HFFc6 (cell line): ENCODE measurements at places on chromosomes 4 and X.
A peak's percentile ranks its signal among the peaks of the same experiment; 100 is the strongest.

- peaks cover 2% of the 10 kb centered on the region; the same call in 1 of the 2 replicates for H3K27me3 ChIP-seq
- no peak overlapping the region for H3K4me3 ChIP-seq
- H3K27ac ChIP-seq, result no peak overlapping the region
- no peaks in the 10 kb centered on the region for H3K36me3 ChIP-seq
- DNase-seq, result no peak
Observed at GRCh38 chr4:23970201-23970850, 80.5 kb upstream of the PPARGC1A start.

DNA sequence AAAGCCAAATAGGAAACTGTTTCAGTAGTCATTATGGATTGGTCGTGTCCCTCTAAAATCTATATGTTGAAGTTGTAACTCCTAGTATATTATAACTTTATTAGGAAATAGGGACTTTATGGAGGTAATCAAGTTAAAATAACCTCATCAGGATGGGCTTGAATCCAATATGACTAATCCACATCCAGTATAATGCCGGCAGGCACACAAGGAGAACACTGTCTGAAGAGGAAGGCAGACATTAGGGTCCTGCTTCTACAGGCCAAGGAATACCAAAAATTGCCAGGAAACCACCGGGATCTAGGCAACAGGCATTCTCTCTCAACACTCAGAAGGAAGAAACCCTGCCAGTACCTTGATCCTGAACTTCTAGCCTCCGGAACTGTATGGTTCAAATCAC is 130.3 kb downstream of the ATP10D start:
- peaks cover 24% of the 10 kb centered on the region for H3K4me1 ChIP-seq
- peak; percentile 12 for DNase-seq
- H3K4me3 ChIP-seq, result no peak overlapping the region
- H3K27me3 ChIP-seq, result no peaks in the 10 kb centered on the region
- no peaks in the 10 kb centered on the region for H3K36me3 ChIP-seq

GRCh38 chr4:127214931-127215330 is 417.8 kb upstream of the INTU start:
- H3K36me3 ChIP-seq, result no peaks in the 10 kb centered on the region
- DNase-seq, result no peak
- no peaks in the 10 kb centered on the region for H3K4me1 ChIP-seq
- H3K4me3 ChIP-seq, result no peak overlapping the region
- no peaks in the 10 kb centered on the region; the same call in 1 of the 2 replicates for H3K27me3 ChIP-seq

DNA sequence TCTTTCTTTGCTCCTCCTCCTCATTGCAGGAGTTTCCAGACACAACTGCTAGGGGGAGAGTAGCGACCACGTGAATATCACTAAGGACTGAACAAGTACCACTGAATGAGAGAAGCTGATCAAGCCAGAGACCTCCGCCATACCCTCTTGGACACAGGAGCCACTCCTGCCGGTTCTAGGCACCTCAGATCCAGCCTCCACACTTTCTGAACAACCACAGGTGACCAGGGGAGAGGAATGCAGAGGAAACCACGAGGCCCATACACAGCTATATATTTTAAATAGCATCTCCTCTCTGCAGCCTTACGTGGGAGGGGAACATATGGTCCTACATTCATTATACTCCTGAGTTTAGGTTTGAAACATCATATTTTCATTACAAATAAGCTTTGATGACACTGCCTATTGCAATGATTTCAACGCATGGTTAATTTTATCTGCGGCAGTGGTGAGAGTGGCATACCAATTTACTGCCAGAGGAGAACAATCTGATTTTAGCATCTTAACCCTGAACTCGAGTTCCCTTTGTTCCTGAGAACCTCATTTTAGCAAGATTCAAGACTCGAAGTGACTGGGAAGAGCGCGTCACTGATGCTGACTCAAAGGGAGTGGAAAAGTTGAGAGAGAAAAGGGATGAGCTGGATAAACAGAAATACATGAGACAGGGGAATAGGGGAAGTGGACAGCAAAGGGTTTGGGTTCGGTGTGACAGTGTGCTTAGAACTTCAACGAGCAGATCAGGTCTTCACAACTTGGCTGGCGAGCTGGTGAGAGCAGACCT is 231.7 kb upstream of the PPARGC1A start:
- no peak overlapping the region for H3K27ac ChIP-seq
- no peak overlapping the region for H3K4me3 ChIP-seq
- H3K27me3 ChIP-seq, result peaks cover 8% of the 10 kb centered on the region; the same call in 1 of the 2 replicates
- no peak for DNase-seq
- H3K4me1 ChIP-seq, result no peaks in the 10 kb centered on the region
- H3K36me3 ChIP-seq, result no peaks in the 10 kb centered on the region

DNA sequence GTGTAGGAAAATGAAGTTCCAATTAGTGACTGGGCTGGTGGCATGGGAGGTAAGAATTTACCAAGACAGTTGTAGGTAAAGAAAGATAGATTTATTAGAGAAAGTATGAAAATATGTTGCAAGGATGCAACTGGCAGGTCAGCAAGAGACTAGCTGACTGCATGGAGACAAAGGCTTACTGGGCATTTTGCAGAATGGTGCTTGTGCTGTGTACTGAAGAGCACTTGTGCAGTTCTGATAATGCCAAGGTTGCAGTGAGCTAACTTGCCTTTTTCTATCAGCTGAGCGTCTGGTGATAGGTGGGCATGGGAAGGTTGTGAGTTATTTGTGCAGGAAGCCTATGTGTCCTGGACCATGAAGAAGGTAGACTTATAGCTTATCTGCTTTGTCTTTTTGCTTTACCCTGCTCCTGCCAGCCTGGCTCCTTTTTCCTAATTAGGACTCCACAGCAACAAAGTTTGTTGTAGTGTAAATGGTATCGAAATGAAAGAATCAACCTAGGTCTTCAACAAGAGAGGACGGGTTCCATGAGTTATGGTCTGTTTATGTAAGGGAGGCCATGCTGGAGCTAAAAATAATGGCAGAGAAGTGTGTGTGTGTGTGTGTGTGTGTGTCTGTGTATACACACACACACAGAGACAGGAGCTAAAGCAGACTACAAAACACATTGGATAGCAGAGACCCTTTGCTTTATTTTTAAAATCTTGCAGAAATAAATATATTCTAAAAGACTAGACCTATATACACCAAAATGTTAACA is 15.0 kb downstream of the BST1 start:
- peak overlapping the region; percentile 85 for H3K27ac ChIP-seq
- peak overlapping the region; percentile 73; the same call in 1 of the 2 replicates for H3K4me3 ChIP-seq
- H3K4me1 ChIP-seq, result peaks cover 52% of the 10 kb centered on the region

- no peak overlapping the region for H3K4me3 ChIP-seq
- peaks cover 4% of the 10 kb centered on the region for H3K27me3 ChIP-seq
- peaks cover 4% of the 10 kb centered on the region; the same call in 1 of the 2 replicates for H3K36me3 ChIP-seq
- no peaks in the 10 kb centered on the region for H3K4me1 ChIP-seq
- no peak overlapping the region for H3K27ac ChIP-seq
Observed at GRCh38 chr4:5988086-5988845, 30.0 kb downstream of the C4orf50 start.

DNA sequence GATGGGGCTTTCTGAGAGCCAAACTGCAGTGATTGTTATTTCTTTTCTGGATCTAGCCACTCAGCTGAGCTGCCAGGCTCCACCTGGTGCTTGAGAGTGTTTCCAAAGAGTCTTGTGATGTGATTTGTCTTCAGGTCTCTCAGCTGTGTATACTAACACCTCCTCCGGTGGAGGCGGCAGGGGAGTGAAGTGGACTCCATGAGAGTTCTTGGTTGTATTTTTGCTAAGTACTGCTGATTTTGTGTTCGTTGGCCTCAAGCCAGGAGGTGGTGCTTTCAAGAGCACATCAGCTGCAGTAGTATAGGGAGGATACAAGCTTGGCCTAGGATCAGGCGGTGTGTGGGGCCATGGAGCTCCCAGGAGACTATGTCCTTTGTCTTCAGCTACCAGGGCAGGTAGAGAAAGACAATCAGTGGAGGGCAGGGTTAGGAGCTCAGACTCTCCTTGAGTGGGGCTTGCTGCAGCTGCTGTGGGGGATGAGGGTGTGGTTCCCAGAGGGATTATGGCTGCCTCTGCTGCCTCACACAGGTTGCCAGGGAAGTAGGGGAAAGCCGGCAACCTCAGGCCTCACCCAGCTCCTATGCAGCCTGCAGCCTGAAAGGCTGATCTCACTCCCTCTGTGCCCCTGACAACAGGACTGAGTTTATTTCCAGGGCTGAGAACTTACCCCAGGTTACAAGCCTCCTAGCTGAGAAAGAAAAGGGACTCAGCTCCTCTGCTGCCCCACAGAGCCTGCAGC is 62.4 kb downstream of the NPFFR2 start:
- no peaks in the 10 kb centered on the region for H3K36me3 ChIP-seq
- no peaks in the 10 kb centered on the region for H3K4me1 ChIP-seq
- no peaks in the 10 kb centered on the region for H3K27me3 ChIP-seq
- DNase-seq, result no peak

GRCh38 chr4:153393397-153393796 is 48.9 kb downstream of the MND1 start:
- no peak overlapping the region for H3K4me3 ChIP-seq
- DNase-seq, result peak; percentile 27
- H3K36me3 ChIP-seq, result no peaks in the 10 kb centered on the region
- H3K27me3 ChIP-seq, result no peaks in the 10 kb centered on the region
- H3K27ac ChIP-seq, result peak overlapping the region; percentile 57; the same call in 1 of the 2 replicates

GRCh38 chr4:25098964-25099891 is 61.0 kb downstream of the SEPSECS start:
- H3K27ac ChIP-seq, result no peak overlapping the region
- H3K36me3 ChIP-seq, result no peaks in the 10 kb centered on the region; the same call in 1 of the 2 replicates
- peaks cover 18% of the 10 kb centered on the region for H3K4me1 ChIP-seq
- H3K4me3 ChIP-seq, result peak overlapping the region; percentile 48; the same call in 1 of the 2 replicates
- peaks cover 23% of the 10 kb centered on the region for H3K27me3 ChIP-seq
- DNase-seq, result peak; percentile 66

- peaks cover 52% of the 10 kb centered on the region for H3K27me3 ChIP-seq
- no peak for DNase-seq
- H3K4me3 ChIP-seq, result no peak overlapping the region
Observed at GRCh38 chr4:7506119-7506518, 71.4 kb upstream of the PSAPL1 start.

DNA sequence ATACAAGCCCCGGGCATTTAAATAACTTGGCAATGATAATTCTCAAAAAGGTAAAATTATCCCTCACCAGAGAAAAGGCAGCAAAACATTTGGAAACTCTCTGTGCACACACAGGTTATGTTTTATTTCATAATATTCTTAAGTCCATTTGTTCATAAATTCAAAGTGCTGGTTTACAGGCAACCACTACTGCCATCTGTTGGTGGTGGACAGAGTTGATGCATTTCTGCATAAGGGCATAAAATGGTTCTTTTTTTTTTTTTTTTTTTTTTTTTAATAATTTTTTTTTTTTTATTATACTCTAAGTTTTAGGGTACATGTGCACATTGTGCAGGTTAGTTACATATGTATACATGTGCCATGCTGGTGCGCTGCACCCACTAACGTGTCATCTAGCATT is 31.5 kb upstream of the IL21 start:
- peak; percentile 59 for DNase-seq
- H3K27ac ChIP-seq, result no peak overlapping the region
- peaks cover 6% of the 10 kb centered on the region; the same call in 1 of the 2 replicates for H3K36me3 ChIP-seq
- H3K4me1 ChIP-seq, result no peaks in the 10 kb centered on the region

DNA sequence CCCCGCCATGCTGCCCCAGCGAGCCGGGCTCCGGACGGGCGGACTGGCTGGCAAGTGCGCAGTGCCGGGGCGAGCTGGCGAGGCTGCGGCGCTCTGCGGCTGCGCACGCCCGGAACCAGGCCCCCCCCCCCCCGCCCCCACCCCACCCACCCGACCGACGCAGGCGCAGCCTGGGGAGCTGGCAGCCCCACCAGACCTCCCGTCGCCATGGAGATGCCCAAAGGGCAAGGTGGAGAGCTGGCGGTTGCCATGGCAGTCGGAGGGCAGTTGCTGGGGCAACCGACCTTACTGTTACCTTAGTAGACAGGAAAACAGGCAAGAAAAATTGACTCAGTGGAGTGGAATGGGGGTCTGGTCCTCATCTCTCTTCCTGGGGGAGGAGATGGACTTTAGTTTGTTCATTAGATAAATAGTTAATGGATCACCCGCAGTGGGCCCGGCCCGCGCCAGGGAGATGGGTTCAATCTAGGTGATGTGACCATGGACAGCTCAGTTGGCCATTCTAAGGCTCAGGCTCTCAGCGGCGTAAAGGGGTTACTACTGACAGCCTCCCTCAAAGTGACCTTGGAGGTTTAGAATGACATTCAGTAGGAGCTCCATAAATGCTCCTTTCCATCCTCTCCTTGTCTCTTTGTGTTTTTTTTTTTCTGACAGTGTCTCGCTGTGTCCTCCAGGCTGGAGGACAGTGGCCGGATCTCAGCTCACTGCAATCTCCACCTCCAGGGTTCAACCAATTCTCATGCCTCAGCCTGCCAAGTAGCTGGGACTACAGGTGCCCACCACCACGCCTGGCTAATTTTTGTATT is at the start of gene PCSK1N:
PCSK1N (minus strand) TSS at position 87 of the 806 bp plus-strand sequence; CDS start at position 9, 78 bp downstream.
- H3K4me3 ChIP-seq, result no peak within 1 kb of the TSS; the same call in 1 of the 2 replicates
- H3K27ac ChIP-seq, result no peak within 1 kb of the TSS
- H3K36me3 ChIP-seq, result no peaks in the 10 kb centered on the region
- no peak for DNase-seq
- peaks cover 31% of the 10 kb centered on the region for H3K27me3 ChIP-seq
- H3K4me1 ChIP-seq, result no peaks in the 10 kb centered on the region; the same call in 1 of the 2 replicates

- H3K4me1 ChIP-seq, result no peaks in the 10 kb centered on the region
- no peak for DNase-seq
- no peak overlapping the region for H3K4me3 ChIP-seq
- no peaks in the 10 kb centered on the region for H3K27me3 ChIP-seq
Observed at GRCh38 chr4:22202246-22202974, 253.8 kb upstream of the KCNIP4 start.

DNA sequence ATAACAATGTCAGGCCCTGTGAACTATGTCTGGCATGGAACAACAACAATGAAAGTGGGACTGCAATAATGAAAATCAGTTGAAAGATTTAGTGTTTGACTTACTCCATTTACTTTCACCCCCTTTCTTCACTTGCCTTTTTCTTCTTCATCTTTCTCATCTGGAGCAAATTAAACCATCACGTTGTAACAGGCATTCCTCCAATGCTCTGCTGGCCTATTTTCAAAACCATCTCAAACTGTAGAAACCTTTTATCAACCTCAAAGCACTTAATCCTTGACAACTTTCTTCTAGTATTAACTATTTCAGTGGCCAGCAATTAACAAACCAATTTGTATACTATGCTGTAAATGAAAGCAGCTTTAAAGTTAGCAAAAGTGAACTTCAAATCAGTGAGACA is 8.3 kb downstream of the KLHL13 start:
- H3K4me1 ChIP-seq, result no peaks in the 10 kb centered on the region
- no peak for DNase-seq
- H3K36me3 ChIP-seq, result no peaks in the 10 kb centered on the region
- no peaks in the 10 kb centered on the region for H3K27me3 ChIP-seq
- no peak overlapping the region for H3K4me3 ChIP-seq
- no peak overlapping the region for H3K27ac ChIP-seq

DNA sequence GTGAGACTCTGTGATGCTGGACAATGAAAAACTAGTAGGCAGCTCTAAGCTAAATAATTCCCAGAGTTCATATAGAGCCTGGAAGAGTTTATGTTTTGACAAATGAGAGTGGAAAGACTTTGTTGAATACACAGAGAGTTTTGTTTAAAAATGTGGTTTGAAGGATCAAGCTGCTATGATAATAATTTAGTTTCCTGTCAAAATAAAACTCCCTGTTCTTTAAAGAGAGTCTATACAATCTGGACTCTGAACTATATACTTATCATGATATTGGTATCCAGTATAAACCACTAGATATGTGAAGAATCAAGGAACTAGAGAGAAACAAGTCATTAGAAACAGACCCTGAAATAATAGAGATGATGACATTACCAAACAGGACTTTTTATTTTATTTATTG is 158.6 kb downstream of the C4orf33 start:
- no peak overlapping the region for H3K4me3 ChIP-seq
- no peaks in the 10 kb centered on the region for H3K27me3 ChIP-seq
- H3K27ac ChIP-seq, result no peak overlapping the region
- H3K4me1 ChIP-seq, result no peaks in the 10 kb centered on the region
- no peak for DNase-seq
